HFFc6 (cell line): ENCODE measurements at places on chromosomes 11 and 22.

GRCh38 chr22:43883719-43884415 lies 7.9 kb downstream of the PNPLA5 start:
- no peak for DNase-seq

GRCh38 chr11:70463478-70464255 lies 65.3 kb downstream of the CTTN start:
- DNase-seq, result no peak

DNA sequence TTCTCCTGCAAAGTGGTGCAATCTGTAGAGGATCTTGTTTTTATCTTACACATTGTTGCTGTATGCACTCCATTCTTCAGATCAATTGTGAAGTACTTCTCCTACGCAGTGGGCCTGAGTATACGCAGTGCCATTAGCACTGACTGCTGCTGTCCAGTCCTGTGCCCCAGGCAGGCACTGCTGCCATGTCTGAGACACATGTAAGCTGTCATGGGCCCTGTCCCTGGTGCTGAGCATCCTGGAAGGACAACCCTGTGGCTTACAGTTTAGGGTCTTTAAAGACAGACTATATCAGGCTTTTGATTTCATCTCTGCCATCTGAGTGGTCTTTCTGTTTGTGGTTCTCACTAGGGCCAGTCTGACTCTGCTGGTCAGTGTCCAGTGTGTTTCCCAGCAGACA lies 44.8 kb upstream of the PTPN5 start:
- peak; percentile 7 for DNase-seq

GRCh38 chr22:20258021-20258299 lies 10.2 kb downstream of the RTN4R start:
- DNase-seq, result no peak

DNA sequence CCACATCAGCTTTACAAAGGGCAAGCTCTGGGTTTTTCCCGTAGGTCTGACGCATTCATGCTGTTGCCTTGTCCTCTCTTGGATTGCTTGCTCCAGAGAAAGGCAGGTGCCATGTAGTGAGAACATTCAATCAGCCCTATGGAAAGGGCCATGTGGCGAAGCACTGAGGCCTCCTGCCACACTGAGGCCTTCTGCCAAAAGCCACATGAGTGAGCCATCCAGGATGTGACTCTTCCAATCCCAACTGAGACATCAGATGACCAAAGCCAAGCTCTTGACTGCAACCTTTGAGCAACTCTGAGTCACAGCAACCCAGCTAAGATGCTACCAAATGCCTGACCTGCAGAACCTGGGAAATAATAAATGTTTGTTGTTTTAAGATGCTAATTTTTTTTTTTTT lies 9.0 kb upstream of the PANX3 start:
- DNase-seq, result peak; percentile 73

GRCh38 chr22:38305471-38306448 lies 11.5 kb downstream of the CSNK1E start:
- DNase-seq, result no peak
